ENCODE measurements at places on chromosomes 13 and 19.

DNA sequence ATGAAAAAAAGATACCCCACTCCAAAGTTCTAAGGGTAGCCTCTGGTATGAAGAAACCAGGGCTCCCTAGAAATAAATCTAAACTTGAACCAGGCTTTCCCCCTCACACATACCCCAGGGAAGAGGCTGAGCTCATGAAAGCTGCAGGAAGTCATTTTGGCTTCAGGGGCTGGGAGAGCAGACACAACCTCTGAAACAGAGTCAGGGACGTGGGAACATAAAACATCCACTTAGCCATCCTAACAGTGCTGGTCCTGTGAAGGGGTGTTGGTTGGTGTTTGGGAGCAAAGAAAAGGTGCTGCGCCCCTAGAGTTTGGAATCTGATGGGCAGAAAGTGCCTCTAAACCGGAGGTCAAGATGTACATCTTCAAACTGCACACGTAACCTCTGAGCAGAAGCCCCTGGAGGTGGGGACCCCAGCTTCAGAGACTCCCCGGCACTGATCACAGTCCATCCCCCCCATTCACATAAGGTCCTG is 15.8 kb downstream of the RAB3D start:
- DNase-seq: no peak

DNA sequence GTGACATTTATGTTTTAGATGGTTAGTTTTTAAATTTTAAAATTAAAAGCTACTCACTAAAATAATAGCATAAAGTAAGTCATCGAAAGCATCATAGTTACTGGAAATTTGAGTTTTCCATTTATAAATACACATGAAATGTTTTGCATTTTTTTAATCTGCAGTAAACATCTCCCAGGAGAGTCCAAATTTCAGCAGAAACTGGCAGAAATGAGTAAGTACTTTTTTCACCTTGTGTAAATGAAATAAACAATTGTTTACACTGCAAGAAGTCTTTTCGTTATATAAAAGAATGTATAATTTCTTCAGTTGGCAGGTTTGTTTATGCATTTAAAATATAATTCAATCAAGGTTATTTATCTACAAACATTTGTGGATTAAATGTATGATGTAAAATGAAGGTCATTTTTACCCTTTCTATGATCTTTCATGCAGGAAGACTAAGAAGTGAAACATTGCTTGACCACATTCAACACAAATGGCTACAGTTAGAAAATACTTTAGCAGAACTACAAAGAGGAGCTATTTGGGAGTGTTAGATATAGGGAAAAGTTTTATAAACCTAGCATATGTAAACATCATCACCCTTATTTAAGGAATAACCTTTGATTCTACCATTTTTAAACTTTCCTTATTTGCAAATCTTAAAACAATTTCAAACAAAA is 55.6 kb downstream of the RCBTB2 start:
- no peak for DNase-seq

DNA sequence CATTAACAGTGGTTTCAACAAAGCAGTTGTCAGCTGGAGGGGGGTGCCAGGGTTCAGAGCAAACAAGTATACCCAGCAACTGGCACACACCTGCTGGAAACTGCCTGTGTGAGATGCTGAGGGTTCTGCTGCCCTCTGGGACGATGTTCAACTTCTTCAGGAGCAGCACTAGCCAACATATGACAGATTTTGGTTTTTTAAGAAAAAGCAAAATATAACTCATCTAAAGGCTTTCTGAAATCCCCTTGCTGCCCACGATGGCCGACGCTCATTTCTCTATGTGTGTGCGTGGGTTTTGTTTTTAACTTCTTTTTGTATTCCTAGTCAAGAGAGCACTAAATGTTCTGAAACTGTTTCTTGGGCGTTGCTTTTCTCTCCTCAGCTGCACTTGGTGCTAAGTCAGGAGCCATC is 79.9 kb downstream of the MRPL57 start:
- DNase-seq: no peak

DNA sequence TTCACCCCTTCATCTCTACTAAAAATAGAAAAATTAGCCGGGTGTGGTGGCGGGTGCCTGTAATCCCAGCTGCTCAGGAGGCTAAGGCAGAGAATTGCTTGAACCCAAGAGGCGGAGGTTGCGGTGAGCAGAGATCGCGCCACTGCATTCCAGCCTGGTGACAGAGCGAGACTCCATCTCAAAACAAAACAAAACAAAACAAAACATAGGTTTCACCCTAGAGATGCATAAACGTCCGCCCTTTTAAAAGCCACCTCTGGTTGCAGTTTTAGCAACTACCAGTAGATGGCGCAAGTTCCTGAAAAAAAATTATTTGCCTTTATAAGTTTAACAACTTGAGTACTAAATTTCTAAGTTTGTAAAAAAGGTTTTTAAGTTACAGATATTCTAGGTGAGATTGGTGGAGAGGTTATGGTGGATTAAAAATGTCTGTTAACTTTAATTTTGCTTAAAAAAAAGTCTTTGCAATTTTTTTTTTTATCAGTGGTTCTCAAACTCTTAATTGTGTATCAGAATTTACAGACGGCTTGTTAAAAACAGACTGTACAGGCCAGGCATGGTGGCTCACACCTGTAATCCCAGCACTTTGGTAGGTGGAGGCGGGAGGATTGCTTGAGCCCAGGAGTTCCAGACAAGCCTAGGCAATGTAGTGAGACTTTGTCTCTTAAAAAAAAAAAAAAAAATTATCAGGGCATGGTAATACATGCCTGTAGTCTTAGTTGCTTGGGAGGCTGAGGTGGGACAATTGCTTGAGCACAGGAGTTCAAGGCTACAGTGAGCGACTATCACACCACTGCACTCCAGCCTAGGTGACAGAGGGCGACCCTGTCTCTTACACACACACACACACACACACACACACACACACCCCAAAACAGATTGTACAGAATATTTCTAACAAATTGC is 42.1 kb downstream of the NAA16 start:
- DNase-seq: no peak

- DNase-seq: no peak
Measured at GRCh38 chr13:35858665-35859064, 272.5 kb downstream of the DCLK1 start.

GRCh38 chr19:43966079-43966694 is 15.2 kb downstream of the ZNF221 start:
- no peak for DNase-seq

Measured in cortex of kidney (tissue), 1 donor.